CD4-positive, alpha-beta memory T cell (primary cell): ENCODE measurements at places on chromosomes 2 and 18.

- peak; percentile 8 for DNase-seq
Measured at GRCh38 chr2:237291138-237291792, 122.7 kb downstream of the COL6A3 start.

DNA sequence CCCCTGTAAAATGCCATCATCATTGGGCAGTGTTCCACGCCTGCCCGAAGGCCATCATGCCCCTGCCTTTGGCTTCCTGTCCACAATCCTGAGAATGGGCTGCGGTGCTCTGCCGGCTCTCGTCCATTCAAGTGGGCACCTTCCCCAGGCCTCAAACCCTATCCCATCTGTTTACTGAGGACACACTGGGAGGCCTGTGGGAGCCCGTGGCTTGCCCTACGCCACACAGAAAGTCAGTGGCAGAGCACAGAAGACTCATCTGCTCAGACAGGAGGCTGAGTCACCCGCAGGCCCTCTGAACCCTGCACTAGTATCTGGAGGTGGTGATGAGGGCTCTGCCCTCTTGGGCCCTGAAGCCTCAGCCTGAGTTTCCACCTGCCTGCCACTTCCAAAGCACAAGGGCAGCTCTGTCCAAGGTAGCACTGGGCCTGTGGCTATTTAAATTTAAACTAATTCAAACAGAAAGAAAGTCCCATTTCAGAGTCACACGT is 19.1 kb upstream of the ANKRD53 start:
- no peak for DNase-seq

GRCh38 chr2:209441541-209441940 is 17.7 kb downstream of the MAP2 start:
- DNase-seq, result no peak

DNA sequence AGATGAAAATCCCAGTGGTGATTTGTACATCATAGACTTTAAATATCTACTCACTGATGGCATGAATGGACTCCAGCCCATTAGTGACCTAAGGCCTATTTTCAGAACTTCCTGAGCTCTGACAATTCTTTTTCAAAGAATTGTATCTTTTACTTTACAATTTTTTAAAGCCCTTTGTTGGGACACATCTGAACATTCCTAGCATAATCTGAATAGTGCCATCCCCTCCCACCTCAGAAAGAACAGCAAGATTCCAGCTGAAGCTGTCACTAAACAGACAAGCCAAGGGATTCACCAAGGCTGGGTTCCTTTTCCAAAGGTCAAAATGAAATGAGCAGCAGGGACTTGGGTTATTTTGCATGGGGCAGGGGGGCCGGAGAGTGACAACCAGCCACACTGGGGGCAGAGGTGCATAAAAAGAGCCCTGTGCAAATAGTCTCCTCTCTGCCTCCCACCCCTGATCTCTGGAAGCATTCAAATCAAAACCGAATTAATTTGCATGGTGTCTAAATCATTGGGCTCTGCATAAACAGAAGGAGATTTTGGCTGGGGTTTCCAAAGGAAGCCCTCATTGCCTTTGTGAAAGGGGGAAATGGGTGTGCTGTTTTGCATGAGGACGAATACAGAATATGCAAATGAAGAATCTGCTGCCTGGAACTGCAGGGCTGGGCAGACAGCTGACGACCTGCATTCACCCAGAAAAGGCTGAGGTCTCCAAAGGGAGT is 17.2 kb downstream of the EPHA4 start:
- DNase-seq, result no peak

DNA sequence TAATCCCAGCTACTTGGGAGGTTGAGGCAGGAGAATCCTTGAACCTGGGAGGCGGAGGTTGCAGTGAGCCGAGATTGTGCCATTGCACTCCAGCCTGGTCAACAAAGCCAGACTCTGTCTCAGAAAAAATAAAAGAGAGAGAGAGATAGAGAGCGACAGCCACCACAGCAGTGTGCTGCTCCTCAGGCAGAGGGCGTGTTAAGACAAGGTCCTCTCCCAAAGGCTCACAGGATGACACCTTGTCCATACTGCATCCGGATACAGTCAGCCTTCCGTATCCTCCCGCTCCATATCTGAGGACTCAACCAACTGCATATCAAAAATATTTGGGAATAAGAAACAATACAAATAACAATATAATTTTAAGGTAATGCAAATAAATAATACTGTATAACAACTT is 20.1 kb downstream of the ARL4C start:
- no peak for DNase-seq
